PC-3 (cell line): ENCODE measurements at places on chromosomes 6 and 20. TPM values are rescaled to one million over a fixed set of nuclear protein-coding genes. Genes with fewer than 3 reads are reported as not detected.
A peak's percentile ranks its signal among the peaks of the same experiment; 100 is the strongest.

Gene RAB44
- total RNA-seq = not detected in 2 replicates

Gene DNMT3B
- 7.3 and 9.3 TPM in 2 replicates for total RNA-seq

Gene ECT2L
- total RNA-seq = not detected in 2 replicates

Gene MAP7
- total RNA-seq = 13.9 and 25.3 TPM in 2 replicates

Gene TMEM244
- total RNA-seq = not detected in 2 replicates

Gene PI3
- total RNA-seq = 175 and 188 TPM in 2 replicates

Gene C6orf15
- not detected in 2 replicates for total RNA-seq

Gene SHLD1
- total RNA-seq = 3.4 and 5.1 TPM in 2 replicates

DNA sequence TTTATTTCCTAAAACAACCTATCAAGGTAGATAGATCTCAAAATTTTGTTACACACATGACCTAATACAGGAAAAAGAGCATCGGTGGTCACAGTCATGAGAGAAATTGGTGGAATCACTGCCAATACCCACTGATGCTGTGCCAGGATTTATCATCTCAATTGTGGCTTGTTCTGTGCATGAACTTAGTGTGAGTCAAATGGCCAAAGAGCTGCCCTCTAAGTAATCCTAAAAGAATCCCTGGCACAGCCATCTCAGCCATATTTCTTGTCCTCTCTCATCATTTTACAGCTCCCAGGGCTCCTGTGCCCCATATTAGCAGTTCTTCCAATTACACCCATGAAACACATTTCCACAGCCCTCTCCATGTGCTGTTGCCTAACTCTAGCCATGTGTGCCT lies 6.1 kb downstream of the GSTA5 start:
- H3K27ac ChIP-seq = no peak overlapping the region
- no peak overlapping the region for H3K4me3 ChIP-seq
- peaks cover 11% of the 10 kb centered on the region for H3K4me1 ChIP-seq
- peak; percentile 77 for DNase-seq

- H3K27me3 ChIP-seq = no peaks in the 10 kb centered on the region
- no peak overlapping the region for H3K4me3 ChIP-seq
- no peaks in the 10 kb centered on the region for H3K36me3 ChIP-seq
- no peak for DNase-seq
- H3K4me1 ChIP-seq = no peaks in the 10 kb centered on the region
These were observed 180.7 kb downstream of the EPHA7 start for GRCh38 chr6:93238632-93239031.

GRCh38 chr6:118869350-118869749 lies 24.6 kb upstream of the ASF1A start:
- H3K36me3 ChIP-seq = no peaks in the 10 kb centered on the region
- no peak overlapping the region for H3K4me3 ChIP-seq
- peaks cover 26% of the 10 kb centered on the region for H3K4me1 ChIP-seq

- no peak overlapping the region for H3K27ac ChIP-seq
- H3K36me3 ChIP-seq = no peaks in the 10 kb centered on the region
- H3K4me1 ChIP-seq = peaks cover 9% of the 10 kb centered on the region
- H3K4me3 ChIP-seq = no peak overlapping the region
- no peak for DNase-seq
These were observed 120.6 kb upstream of the NXT1 start for GRCh38 chr20:23229989-23230388.

- DNase-seq = peak; percentile 26
- no peaks in the 10 kb centered on the region for H3K27me3 ChIP-seq
- no peak overlapping the region for H3K4me3 ChIP-seq
- H3K36me3 ChIP-seq = no peaks in the 10 kb centered on the region
- H3K4me1 ChIP-seq = no peaks in the 10 kb centered on the region
- H3K27ac ChIP-seq = no peak overlapping the region
These were observed 397.7 kb upstream of the HS3ST5 start for GRCh38 chr6:114740547-114740946.

- H3K36me3 ChIP-seq = no peaks in the 10 kb centered on the region
- no peak overlapping the region for H3K4me3 ChIP-seq
- no peak overlapping the region for H3K27ac ChIP-seq
- DNase-seq = no peak
- H3K27me3 ChIP-seq = peaks cover 27% of the 10 kb centered on the region; the same call in 1 of the 2 replicates
These were observed 911.6 kb upstream of the SLC35B3 start for GRCh38 chr6:9346923-9347322.
